ENCODE measurements at places on chromosomes 16 and 17.
A peak's percentile ranks its signal among the peaks of the same experiment; 100 is the strongest.

DNA sequence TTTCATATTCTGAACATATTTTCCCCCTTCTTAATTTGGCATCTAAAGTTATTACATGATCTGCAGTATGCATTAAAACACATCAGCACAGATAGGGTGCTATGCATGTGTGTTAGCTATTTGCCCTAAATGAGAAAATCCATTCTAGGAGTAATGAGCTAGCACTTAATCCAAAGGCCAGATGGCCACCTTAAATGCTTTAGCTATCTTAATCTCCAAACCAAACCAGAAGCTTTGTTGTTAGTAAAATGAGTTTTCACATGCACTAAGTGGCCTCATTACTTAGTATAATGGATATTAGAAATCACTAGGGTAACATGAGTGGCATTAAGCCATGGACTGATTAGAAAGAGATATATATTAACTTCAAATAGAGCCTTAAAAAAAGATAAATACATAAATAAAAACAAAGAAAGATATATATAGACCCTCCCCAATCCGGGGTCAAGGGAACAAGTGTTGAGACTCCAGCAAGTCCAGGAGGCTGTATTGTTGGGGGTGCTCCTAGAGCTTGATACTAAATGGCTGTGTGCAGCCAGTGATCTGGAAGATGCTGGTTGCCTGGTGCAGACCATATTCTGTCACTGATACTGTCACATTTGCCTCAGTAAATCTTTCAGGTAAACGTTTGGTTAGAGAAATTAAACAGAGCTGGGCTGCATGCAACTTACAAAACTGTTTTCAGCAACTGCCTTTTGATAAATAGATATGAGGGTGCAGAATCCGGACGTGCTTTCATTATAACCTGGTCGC lies 67.3 kb downstream of the MYH10 start:
- DNase-seq: no peak

DNA sequence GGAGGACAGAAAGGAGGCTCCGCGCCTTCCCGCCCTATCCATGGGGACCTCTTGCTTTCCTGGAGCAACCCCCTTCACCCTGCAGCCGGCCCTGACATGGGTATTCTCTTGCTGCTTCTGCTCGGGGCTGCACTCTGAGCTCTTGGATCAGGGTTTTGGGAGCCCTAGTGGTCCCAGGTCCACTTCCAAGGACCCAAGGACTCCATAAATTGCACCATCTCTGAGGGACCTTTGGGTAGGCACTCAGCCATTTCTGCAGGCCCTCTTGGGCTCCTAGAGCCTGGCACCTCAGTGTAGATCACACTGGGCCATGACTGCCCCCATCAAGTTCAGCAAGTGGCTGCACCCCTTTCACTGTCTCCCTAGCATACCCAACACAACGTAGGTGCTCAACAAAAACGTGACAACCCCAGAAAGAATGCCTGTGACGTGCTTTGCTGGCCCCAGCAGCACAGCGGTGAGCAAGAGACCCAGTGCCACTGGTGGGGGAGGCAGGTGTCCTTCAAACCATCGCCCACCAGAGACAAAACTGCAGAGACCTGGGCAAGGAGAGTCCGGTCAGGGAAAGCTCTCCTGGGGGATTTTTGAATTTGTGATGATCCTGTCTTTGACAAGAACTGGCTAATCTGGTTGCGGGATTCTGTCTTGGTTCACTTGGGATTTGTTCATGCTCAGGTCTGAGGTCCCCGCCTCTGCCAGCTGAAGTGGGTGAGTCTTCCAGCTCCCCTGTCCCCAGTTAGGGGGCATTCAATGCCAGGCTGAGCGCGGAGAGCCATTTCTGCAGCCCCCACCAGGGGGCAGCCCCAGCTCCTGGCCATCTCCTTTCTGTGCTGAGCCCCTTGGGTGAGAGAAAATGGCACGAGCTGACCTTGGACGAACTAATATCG lies 2.5 kb upstream of the RAB11FIP4 start:
- DNase-seq: peak; percentile 33

GRCh38 chr17:75633486-75634375 lies 497 bp downstream of the SMIM5 start:
- DNase-seq: peak; percentile 89

- DNase-seq: no peak
These were observed 11.2 kb downstream of the CA4 start for GRCh38 chr17:60160829-60161501.

- no peak for DNase-seq
These were observed 1401.0 kb downstream of the CDH11 start for GRCh38 chr16:63720848-63721247.

GRCh38 chr17:68080411-68081150 lies 45.0 kb downstream of the KPNA2 start:
- DNase-seq: no peak

- DNase-seq: peak; percentile 21
These were observed 41.7 kb downstream of the SRL start for GRCh38 chr16:4200000-4200780.

- DNase-seq: no peak
These were observed 106.7 kb downstream of the TTC19 start for GRCh38 chr17:16106161-16106891.

- peak; percentile 85 for DNase-seq
These were observed at the start of gene ANKRD13B for GRCh38 chr17:29592850-29593551. ANKRD13B (plus strand) TSS chr17:29593132; CDS start chr17:29593622, 490 bp downstream.

GRCh38 chr17:395974-396373 lies 43.4 kb upstream of the RPH3AL start:
- DNase-seq: no peak

GRCh38 chr17:79379700-79380445 lies 231.0 kb downstream of the RBFOX3 start:
- no peak for DNase-seq

- DNase-seq: peak; percentile 100
These were observed at the start of gene SKA2 for GRCh38 chr17:59154721-59155438. SKA2 (minus strand) TSS chr17:59155186; CDS start chr17:59155163, 23 bp downstream.

GRCh38 chr16:57062329-57062728 lies 30.1 kb upstream of the CPNE2 start:
- DNase-seq: no peak

- DNase-seq: no peak
These were observed 238.8 kb downstream of the MRTFB start for GRCh38 chr16:14309906-14310305.

- DNase-seq: no peak
These were observed 346.6 kb downstream of the SNX29 start for GRCh38 chr16:12323007-12323758.

DNA sequence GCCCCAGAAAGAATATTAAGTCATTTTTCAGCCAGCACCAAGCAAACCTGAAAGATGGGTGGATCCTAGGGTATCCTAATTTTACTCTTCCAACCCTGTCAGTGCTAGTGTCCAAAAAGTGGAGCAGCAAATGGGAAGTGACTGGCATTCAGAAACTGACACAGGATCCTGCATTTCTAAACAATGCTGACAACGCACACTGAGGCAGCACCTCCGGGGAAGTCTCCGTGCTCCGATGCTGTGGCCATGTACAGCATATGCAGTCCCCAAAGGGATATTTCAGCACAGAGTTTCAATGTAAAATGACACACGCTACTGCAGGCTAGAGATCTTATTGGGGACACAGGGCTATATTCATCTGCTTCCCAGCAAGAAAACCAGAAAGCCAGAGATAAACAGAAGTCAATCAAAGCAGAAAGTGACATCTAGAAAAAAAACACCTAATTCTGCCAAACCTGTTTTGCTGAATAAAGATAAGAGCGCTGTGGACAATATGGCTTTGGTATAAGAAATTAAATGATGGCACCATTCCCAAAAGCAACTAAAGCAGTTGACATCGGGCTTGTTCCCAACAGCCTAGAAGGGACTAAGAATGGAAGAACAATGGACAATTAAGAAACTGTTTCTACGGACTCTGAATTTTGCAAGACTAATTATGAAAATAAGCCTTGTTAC lies 17.3 kb downstream of the XYLT1 start:
- DNase-seq: no peak

DNA sequence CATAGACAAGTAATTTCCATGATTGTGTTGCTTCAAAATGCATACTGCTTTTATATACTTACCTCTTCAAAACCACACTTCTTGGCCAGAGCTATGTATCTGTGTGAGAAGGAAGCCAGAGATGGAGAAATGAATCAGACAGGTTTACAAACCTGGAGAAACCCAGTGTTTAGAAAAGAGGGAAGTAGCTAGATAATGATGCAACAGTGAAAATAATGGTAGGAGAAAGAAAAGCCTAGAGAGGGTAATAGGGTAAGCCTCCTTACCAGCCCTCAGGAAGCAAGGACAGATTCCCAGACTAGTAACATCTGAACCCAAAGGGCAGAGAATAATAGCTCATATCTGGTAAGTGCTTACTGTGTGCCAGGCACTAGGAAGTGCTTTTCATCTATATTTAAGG lies 250.3 kb upstream of the CDH11 start:
- no peak for DNase-seq

GRCh38 chr16:25413975-25414374 lies 156.3 kb upstream of the ZKSCAN2 start:
- DNase-seq: no peak

DNA sequence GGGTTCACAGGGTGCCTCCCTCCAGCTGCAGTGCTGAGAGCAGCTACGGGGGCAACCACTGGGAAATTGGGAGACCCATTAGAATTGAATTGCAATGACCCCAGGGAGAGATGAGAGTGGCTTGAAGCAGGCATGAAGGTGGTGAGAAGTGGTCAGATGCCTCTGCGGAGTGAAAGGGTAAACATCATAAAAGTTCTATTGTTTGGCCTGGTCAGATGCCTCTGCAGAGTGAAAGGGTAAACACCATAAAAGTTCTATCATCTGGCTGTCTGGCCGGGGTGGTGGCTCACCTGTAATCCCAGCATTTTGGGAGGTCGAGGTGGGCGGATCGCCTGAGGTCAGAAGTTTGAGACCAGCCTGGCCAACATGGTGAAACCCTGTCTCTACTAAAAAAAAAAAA lies 53.5 kb downstream of the TNFRSF13B start:
- no peak for DNase-seq

GRCh38 chr17:27240802-27241155 lies 53.1 kb upstream of the WSB1 start:
- no peak for DNase-seq

DNA sequence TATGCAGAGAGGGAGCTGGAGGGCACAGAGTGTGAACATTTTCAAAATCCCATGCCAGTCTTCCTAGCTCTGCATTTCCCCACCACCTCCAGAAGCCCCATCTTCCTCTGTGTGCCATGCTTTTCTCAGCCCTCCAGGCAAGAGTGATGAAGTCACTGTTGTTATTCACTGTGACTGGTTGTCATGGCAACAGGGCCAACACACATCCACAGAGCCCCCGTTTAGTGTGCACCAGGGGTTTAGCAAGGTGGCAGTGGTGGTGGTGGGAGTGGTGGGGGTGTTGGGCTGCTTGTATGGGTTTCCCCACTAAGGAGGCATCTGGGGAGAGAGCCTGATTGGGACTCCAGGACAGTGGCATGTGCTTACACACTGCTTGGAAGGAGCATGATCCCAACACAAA lies 309.9 kb upstream of the ASIC2 start:
- DNase-seq: no peak

- DNase-seq: no peak
These were observed 45.4 kb downstream of the SOX8 start for GRCh38 chr16:1026784-1027500.

DNA sequence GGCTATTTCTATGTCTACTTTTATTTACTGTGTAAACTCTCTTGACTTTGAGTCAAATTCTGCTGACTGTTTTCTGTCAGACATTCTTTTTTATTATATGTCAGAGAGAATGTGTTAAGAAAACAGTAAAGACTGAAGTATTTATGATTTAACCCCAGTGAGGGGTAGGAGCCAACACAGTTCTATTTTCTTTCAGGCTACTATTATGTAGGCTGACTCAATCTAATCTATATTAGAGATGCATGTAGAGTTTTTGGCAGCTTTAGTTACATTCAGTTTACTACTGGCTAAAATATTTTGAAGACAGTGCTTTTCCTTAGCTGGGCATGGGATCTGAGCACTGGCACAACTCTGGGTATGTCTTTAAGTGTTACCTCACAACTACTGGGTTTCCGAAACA lies 1108.0 kb downstream of the CDH11 start:
- DNase-seq: no peak

DNA sequence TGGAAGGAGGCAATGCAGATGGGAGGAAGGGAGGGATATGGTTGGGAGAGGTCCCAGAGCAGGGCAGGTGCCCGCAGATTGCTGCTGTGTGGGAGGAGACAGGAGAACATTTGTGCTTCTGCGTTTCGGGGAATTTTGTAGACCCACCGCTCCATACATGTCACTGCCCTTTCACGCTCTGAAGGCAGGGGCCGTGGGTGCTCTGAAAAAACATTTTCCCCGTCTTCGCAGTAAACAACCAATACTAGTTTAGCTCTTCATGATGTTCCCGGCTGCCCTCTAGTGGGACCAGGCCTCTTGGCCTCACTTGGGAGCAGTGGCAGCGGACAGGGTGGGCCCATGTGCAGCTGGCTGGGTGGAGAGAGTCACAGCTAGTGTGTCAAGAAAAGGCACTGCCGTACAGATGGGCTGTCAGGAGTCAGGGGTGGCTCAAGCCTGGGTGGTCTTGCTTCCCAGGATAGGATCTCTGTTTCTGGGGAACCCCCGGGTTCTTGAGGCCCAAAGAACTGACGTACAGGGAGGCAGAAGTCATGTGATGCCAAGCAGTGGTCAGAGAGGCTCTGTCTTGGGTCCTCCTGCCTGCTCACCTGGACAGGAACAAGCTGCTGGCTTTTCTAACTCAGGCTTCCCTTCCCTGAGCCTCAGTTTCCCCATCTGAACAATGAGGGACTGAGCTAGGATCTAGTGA lies 46.5 kb upstream of the CPNE2 start:
- DNase-seq: peak; percentile 2

GRCh38 chr16:62700426-62701294 lies 664.4 kb upstream of the CDH8 start:
- no peak for DNase-seq

DNA sequence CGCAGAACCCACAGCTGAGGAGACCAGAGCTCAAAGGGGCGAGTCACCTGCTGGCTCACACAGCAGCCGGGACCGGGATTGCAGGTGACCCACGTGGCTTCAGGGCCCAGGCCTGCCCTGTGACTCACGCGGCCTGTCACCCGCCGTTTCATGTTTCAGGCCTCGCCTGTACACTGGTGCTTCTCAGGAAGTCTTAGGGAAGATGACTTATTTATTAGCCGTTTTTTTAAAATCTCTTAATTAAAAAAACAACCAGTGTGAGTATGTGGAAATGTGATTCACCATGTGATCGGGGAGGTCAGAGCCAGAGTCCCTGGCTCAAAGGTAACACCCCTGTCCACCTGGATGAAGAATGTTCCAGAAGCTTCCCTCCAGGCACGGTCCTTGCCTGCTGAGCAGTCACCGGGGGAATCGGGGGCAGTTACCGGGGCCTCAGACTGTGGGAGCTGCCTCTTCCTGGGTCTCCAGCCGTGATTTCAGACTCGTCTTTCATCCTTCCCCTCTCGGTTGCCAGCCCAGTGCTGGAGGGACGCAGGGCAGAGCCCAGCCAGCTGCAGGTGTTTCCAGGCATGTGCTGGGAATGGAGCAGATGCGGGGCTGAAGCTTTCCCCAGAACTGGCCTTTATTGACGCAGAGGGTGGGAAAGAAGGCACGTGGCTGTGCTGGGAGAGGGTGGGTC lies 49.3 kb downstream of the CMIP start:
- DNase-seq: no peak

GRCh38 chr17:50292465-50292864 lies 18.2 kb downstream of the TMEM92 start:
- no peak for DNase-seq

- no peak for DNase-seq
These were observed 6.1 kb upstream of the HNF1B start for GRCh38 chr17:37750768-37751475.

GRCh38 chr16:22743401-22743800 lies 70.6 kb upstream of the HS3ST2 start:
- DNase-seq: no peak

GRCh38 chr16:1381612-1382406 lies 30.1 kb downstream of the GNPTG start:
- no peak for DNase-seq

Measured in NCI-H1694 (cell line).